Activated T-cell treated with anti-CD3 and anti-CD28 coated beads for 24 hours (primary cell): ENCODE measurements at places on chromosomes 3 and 15.

- DNase-seq: no peak
Measured at GRCh38 chr3:127316685-127317084, 28.8 kb upstream of the PRR20G start.

DNA sequence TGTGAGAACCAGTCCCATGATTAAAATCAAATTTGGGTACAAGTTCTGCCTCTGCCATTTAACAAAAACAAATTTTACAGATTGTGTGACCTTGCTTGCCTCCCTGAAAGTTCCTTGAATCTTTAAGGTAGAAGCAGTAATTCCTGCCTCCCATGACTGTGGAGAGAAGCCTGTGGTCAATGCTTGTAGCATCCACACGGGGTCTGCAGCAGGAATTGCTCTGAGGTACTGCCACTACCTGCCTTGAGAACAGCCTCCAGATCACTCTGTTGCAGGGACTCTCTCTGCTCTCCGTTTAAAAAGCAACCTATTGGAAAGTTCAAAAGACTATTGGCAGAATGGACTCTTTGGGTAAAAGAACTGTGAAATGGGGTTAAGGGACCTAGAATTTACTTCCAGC lies 75.9 kb downstream of the SST start:
- no peak for DNase-seq

- DNase-seq: no peak
Measured at GRCh38 chr3:39295184-39295775, 15.4 kb upstream of the CX3CR1 start.

GRCh38 chr3:102302020-102302419 lies 132.8 kb upstream of the ZPLD1 start:
- DNase-seq: no peak

- no peak for DNase-seq
Measured at GRCh38 chr15:85540085-85540797, 159.8 kb downstream of the AKAP13 start.

GRCh38 chr3:154071146-154071545 lies 50.0 kb upstream of the ARHGEF26 start:
- DNase-seq: no peak

DNA sequence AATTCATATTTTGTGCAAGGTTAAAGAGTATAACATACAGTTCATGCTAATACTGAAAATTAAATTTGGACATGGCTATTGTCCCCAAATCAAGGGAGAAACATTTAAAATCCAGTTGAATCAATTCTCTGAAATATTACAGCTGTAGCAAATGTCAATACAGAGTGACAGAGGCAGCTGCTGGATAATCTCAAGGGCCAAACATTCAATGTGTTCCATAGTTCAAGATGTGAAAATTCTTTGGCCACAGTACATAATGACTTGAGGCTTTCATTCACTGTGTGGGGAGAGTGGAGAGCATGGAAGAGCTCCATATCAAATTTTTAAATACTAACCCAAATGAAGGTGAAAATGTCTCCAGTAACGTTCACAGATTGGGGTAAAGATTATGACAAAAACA lies 1192.8 kb upstream of the CADM2 start:
- DNase-seq: no peak

DNA sequence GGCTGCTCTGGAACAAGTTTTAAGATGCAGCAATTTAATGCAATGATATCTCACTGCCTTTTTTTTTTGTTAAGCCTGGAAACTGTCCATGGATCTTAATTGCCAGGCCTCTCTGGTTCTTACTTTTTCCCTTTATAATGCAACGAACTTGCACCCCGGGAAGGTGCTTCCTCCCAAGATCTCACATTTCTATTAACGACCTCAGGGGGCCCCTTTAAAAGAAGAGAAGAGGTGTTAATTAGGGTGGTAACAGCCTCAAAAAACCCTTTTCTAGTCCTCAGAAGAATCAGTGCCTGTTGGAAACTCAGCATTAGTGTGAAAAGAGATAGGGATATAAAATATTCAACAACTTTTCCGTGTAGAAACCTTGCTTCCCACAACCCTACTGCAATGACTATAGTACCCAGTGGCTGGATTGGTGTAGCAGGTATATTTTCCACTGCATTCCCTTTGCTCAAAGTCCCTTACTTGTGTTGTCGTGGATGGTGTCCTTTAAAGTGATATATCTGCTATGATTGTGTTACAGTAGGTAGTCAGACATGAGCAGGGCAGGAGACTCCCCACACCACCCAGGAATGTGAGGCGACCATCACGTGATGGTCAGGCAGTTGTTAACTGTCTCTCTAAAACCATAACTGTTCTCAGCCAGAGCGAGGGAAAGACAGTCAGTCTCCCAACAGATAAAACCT lies 121.8 kb downstream of the CTNNB1 start:
- no peak for DNase-seq

GRCh38 chr15:24318981-24319380 lies 356.6 kb upstream of the NPAP1 start:
- no peak for DNase-seq

GRCh38 chr3:109927726-109928125 lies 590.4 kb upstream of the DPPA4 start:
- no peak for DNase-seq

- no peak for DNase-seq
Measured at GRCh38 chr3:195198426-195199346, 72.3 kb downstream of the XXYLT1 start.

DNA sequence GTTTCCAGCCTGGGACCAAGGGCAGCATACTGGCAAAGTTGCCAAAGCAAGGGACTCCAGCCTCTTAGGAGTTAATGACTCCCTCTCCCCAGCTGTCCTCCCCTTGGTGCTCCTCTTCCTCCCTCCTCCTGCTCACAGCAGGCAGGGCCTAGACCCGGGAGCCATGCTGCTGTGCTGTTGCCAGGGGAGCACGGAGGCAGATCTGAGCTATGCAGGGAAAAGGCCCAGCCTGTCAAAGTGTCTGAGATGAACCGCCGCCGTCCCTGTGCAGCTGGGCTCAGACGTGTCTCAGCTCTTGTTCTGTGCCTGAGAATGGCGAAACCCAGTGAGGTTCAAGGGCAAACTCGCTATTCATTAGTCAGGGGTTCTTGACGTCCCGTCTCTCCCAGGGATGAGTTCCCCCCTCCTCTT lies 60.8 kb upstream of the POLG start:
- DNase-seq: no peak

- DNase-seq: no peak
Measured at GRCh38 chr15:63718590-63719035, 115.1 kb downstream of the HERC1 start.

DNA sequence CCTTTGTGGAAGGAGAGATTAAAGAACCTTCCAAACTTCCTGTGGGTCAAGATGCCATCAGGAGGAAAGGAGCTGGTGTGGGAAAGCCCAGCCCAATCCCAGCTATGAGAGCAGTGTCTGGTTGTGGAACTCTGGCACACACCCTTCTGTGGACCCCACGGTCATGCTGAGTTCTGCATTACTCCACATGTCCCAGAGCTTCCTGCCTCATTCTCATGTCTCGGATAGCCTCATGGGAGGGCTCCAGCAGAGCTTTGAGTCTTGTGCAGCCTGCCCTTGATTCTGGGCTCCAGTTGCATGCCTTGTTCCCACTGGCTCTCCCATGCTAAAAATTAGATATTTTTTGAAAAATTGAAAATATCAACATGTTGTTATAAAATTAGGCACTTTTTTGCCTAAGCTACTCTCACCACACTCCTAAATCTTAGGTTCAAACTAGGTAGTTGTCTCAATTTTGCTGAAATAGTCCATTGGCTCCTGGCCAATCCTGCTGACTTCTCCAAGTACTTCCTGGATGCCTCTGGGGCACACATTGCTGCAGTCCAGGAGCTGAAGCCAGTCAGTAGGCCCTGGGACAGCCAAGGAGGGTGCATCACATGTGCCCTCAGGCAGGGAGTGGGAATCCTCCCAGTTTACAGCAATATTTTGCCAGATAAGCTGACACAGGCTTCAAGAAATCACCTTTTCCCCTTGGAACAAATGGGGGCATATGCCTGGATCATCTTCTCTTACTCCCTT lies 144.3 kb downstream of the EEFSEC start:
- no peak for DNase-seq

DNA sequence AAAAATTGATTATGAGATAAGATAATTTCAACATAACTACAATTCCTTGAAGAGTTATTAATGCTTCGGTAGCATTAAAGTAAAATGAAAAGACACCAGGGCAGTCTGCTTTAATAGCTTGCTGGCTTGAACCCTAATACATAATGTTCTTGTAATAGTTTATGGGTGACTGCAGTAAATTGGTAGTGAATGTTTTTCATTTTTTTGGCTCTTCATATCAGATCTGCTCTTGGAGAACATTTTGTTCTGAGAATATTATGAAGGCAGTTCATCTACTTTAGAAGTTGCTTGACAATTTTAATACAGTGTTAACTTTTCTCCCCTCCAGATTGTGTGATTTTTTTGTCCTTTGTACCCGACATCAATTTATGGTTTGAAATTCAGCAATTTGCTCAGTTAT lies 128.4 kb downstream of the ZBTB20 start:
- no peak for DNase-seq

DNA sequence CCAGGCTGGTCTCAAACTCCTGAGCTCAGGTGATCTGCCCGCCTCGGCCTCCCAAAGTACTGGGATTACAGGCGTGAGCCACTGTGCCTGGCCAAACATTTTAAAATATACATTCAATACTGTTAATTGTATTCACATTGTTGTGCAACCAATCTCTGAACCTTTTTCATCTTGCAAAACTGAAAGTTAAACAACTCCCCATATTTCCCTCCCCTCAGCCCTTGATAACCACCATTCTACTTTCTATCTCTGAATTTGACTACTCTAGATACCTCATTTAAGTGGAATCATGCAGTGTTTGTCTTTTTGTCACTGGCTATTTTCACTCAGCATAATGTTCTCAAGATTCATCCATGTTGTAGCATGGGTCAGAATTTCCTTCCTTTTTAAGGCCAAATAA lies 30.0 kb downstream of the HMCES start:
- DNase-seq: no peak

GRCh38 chr3:116165135-116165534 lies 280.2 kb downstream of the LSAMP start:
- no peak for DNase-seq

DNA sequence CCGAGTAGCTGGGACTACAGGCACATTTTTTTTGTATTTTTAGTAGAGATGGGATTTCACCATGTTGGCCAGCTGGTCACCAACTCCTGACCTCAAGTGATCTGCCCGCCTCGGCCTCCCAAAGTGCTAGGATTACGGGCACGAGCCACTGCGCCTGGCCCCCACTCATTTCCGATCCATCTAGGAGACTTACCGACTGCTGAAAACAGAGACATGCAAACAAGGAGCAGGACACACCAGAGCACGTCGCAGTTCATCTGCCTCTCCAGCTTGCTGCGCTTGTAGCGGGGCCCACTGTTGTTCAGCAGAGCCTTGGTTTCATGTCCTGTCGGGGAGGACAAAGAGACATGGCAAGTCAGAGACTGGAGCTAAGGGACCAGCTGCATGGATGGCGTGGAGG lies 137.4 kb downstream of the ATP10A start:
- DNase-seq: no peak

DNA sequence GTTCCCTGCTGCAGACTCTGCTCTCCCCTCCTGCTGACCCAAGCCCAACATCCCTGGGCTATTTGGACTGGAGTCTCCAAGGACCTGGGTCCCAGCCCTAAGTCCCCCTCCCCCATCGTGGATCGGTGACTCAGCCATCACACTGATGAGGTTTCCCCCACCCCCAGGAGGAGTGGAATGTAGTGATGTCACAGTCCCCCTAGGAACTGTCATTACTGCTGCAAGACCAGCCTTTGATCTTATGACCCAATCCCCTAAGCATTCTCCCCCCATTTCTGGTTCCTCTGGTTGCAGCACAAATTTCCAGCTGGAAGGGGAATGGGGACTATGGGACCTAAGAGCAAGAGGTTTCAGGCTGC lies 63.4 kb upstream of the CSPG4 start:
- DNase-seq: no peak

- DNase-seq: no peak
Measured at GRCh38 chr15:42404461-42405235, 45.3 kb downstream of the CAPN3 start.

DNA sequence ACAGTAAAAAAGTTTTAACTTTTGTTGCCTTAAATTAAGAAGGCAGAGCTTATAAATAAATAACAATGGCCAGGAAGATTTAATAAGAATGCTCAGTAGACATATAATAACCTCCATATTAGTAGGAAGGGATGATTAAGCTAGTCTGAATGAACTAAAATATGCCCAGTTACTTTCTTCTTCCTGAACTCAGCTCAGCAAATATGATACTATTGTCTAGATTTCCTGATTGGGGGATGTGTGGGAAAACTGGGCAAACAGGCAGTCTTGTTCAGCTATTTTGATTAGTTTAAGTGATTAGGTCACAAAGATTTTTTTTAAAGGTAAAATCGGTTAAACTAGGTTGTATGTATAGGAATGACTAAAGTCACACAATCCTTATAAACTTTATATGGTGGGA lies 167.2 kb upstream of the SLC2A2 start:
- no peak for DNase-seq

DNA sequence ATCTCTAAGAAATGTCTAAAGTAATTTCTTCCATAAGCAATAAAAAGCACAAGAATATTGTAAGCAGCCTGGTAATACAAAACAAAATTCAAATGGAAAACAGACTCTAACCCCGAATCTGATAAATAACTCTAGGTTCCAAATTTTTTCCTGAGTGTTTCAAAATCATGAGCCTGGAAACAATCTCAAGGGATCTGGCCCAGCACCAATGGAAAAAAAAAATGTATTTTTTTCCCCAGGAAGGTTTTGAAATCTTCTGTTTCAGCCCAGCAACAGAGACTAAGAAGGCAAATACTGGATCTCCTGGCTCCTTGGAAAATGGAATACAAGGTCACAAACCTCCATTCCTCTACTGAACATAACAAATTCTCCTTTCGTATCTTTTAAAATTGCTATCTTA lies 13.0 kb downstream of the TBC1D2B start:
- DNase-seq: no peak

DNA sequence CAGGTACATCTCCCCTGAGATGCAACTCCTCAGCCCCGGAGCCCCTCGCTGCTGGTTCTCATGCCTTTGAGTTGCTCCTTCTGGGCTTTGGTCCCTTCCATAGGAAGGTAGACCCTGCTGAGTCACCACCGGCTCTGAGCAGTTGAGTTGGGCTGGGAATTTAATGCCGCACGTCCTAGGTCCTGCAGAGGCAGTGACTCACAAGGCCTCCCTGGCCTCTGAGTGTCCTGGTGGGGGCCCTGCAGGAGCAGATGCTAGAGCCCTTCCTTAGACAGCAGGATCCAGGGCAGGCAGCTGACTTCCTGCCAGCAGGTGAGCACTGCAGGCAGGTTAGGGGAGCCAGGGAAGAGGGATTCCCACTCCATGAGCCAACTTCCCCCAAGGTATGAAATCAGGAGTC lies 5.5 kb upstream of the NTRK3 start:
- no peak for DNase-seq

- DNase-seq: no peak
Measured at GRCh38 chr3:15120986-15121385, 22.0 kb upstream of the RBSN start.

DNA sequence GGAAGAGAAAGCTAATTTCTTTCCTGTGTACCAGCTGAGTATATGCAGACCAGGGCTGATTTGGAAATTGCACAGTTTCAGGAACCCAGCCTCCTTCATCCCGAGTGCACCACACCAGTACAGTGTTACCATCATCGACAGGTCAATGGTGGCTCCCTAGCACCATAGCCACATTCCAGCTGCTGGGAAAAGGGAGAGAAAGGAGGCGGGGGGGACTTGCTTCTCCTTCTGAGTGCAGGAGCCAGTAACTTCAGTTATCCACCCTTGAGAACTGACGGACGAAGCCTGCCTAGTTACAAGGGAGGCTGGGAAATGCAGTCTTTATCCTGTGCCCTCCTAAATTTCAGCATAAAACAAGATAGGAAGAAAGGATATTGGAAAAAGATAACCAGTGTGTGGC lies 129.7 kb upstream of the PRICKLE2 start:
- no peak for DNase-seq
